Upper lobe of right lung (tissue), 1 donor: ENCODE measurements at places on chromosomes 7 and 10.

GRCh38 chr10:20746856-20747255 lies 150.3 kb downstream of the NEBL start:
- DNase-seq, result no peak

GRCh38 chr10:52217531-52217930 lies 96.5 kb upstream of the DKK1 start:
- no peak for DNase-seq

- peak; percentile 88 for DNase-seq
Measured at GRCh38 chr7:44145969-44146911, 5.1 kb upstream of the MYL7 start.

GRCh38 chr10:78505657-78506056 lies 472.0 kb downstream of the RPS24 start:
- DNase-seq, result no peak

DNA sequence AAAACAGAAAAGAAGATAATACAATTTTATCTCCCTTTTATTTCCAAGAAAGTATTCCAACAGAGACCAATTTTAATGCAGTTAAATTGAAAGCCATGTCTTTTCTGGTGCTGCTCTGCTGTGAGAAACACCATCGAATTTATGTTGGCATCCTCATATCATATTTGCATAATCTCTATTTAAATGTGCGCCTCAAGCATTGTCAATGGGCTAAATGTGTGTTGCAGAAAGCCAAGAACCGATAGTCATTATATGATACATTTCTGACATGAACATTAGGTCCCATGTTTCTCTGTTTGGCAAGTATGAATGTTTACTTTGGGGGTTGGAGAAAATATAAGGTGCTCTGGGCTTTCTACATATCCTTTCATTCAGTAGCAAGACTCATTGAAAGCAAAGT lies 1023.5 kb upstream of the CELF2 start:
- DNase-seq, result no peak

DNA sequence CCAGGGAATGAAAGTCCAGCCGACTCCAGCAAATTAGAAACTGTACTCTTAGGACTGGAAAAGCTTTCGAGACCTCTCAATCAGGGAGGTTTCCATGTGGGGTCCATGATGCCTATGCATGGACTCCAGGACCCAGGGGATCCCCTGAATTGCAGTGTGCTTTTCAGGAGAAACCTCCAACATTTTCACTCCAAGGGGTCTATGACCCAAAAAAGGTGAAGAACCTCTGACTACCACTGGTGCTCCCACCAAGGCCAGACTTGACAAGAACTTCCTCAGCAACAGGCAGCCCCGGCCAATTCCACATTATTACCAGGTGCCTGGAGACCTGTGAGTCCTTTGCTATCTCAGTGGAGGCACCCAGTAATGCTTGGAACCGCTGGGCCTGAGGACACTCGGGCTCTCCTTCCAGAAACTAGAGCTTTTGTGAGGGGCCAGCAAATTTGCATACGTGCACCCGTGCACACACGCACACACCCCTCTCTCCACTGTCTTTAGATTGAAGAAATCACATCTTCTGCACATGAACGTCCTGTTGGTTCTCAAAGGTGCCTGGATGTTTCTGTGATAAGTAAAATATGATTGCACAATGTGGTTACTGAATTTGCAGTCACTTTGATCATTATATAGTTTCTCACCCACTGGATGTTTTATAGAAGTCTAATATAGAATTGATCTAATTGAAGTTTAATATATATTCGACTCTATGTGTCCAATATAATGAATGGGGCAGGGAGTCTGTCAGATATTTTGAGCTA lies 54.7 kb downstream of the SYPL1 start:
- no peak for DNase-seq

- DNase-seq, result no peak
Measured at GRCh38 chr7:51261117-51261835, 55.3 kb downstream of the COBL start.
